ENCODE measurements at places on chromosomes 3 and 15. TPM values are rescaled to one million over a fixed set of nuclear protein-coding genes. Genes with fewer than 3 reads are reported as not detected.
A peak's percentile ranks its signal among the peaks of the same experiment; 100 is the strongest.

- no peak for DNase-seq
Measured at GRCh38 chr3:159926573-159926972, 62.1 kb upstream of the IL12A start.

DNA sequence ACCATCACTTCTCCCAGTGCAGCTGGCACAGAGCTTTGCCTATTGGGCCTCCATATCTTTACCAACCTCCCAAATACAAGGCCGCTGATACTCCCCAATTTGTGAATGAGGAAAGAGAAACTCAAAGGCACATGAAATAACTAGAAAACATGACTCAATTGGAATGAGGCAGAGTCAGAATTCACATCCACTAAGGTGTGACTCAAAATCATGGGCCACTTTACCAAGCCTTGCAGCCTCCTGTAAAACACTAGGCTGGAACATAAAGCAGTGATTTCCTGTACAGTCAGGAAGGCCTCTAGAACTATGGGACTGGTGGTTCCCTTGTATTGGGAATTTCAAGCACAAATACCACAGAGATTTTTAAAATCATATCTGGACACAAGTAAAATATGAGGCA is 128.6 kb downstream of the DCLK3 start:
- no peak for DNase-seq

DNA sequence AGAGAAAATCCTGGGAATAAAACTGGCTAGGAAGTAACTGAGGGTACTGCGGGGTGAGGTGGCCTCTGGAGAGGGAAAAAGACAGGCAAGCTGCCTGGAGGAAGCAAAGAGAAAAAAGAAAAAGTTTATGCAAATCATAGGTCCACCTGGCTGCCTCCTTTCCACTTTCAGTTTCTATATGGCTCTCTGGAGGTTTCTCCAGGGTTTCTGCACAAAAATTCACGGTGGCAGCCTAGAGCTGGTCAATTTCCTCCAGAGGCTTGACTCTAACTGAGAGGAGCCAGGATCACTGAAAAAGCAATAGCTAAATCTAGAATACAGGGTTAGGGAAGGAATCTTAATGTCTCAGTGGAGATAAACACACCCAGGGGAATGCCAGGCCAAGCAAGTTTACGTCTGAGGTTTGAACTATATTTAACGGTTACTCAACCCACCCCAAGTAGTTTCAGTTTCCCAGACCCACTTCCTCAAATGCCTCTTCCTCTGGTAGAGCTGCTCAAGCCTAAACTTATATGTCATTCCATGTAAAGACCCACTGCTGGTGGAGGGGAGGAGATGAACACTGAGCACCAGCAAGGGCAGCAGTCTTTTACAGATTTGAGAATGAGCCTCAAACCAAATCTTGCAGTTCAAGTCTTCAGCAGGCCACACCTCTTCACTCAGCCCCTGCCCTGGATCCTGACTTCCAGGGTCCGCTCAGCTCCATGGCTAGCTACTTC is 5.7 kb downstream of the LYSMD2 start:
- DNase-seq: no peak

- DNase-seq: no peak
Measured at GRCh38 chr15:64732156-64732860, 43.1 kb downstream of the RBPMS2 start.

DNA sequence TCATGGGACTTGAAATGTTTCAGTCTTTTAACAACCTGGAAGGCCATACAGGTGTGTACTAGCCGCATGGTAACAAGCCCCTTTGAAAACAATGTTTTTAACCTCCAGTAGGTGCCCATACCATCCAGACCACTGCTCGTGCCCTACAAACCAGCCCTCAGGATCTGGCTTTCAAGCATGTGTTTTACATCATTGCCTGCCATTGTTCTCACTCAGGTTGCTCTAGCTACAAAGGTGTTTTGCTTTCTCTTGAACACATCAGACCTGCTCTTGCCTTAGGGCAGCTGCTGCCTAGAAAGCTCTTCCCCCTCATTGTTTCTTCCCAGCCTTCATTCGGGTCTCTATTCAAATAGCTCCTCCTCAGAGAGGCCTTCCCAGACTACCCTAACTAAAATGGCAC is 32.3 kb upstream of the MAP3K13 start:
- no peak for DNase-seq

FOXB1 gene
- total RNA-seq: 2.1 TPM

RHOV gene
- total RNA-seq: 2.7 TPM

DNA sequence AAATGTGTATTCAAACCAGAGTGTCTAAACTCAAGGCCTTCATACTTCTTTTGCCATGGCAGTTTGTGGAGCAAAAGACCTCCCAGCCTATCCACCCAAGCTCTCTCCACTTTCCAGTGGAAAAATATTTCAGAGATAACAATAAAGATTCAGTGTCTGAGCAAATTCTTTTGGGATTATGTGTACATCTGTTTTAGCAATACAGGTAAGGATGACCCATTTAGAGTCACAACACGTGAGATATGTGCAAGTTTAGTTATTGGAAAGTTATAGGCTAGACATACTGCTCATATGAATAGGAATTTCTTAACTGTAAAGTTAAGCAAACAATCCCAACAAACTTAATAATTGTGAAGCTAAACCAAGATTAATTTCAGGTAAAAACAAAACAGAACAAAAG is 174.5 kb upstream of the LRIG1 start:
- no peak for DNase-seq

DNA sequence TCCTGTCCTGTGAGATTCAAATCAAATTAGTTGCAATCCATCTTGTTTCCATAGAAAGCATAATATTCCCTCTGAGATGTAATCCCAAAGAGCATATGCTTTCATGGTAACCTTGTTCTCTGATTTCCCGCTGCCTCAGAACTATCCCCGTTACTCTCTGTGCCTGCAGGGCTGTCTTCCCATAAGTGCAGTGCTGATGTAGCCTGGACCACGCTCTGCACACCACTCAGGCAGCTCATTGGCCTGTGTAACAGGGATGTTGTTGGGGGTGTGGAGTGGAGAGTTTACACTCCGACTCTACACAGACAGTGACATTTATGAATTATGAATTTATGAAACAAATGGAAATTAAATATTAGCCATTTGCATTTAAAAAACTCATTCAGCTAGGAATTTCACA is 33.6 kb upstream of the CNTN3 start:
- DNase-seq: no peak

DNA sequence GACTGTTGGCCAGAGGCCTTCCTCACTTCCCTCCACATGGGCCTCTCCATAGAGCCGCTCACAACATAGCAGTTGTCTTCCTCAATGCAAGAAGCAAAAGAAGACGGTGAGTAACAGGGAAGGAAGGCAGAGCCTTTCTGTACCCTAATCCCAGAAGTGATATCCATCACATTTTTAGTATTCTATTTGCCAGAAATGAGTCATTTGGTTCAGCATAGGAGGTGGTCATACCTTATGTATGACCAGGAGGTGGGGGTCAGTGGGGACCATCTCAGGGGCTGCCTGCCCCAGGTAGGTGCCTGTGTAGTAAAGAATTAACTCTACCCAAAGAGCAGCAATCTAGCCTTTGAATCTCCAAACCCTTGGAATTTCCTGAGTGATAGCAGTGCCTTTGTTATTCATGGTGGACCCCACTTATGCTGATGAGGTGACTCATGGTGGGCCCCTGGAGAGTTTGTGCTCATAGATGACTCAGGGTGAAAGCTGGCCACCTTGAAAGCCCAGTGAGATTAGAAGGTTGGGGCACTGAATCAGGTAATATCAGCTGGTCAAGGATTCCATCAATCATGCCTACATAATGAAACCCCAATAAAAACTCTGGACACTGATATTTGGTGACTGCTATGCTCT is 323.9 kb upstream of the IGF1R start:
- DNase-seq: no peak

VWA5B2 gene
- total RNA-seq: 0.50 TPM

DNA sequence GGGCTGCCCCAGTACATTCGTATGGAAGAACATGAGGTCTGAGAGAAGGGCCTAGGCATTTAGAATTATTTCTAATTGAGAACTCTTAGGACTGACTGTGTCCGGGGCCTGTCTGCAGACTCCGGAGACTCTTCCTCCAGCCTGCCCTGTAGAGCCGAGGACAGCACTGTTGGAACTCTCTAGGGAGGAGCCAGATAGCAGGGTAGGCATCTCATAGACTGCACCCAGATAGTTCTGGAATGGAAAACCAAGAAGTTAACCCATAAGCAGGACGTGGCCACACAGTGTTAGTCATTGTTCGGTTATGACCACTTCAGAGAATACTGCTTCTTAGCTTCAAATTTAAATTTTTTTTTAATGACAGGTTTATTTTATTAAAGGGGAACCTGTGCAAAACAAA is 59.5 kb downstream of the SNRK start:
- no peak for DNase-seq

DNA sequence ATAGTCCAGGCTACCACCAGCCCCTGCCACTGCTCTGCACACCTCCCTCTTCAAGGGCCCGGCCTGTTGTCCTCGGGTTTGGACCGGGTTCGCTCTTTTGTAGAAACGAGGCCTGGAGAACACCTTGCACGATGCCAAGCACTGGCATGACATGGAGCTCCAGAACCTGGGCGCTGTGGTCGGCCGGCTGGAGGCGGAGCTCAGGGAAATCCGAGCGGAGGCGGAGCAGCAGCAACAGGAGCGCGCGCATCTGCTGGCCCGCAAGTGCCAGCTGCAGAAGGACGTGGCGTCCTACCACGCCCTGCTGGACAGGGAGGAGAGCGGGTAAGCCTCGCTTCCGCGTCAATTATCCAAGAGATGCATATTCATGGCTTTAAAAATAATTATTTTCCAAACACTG is 72.4 kb downstream of the BFSP2 start:
- DNase-seq: peak; percentile 62

- DNase-seq: no peak
Measured at GRCh38 chr3:42063888-42064287, 27.3 kb upstream of the TRAK1 start.

SLC12A8 gene
- 13.7 TPM for total RNA-seq

FANCI gene
- total RNA-seq: 115 TPM

GRCh38 chr3:46846624-46847542 is 16.4 kb downstream of the MYL3 start:
- no peak for DNase-seq

- no peak for DNase-seq
Measured at GRCh38 chr3:114600571-114600970, 306.7 kb downstream of the TIGIT start.

CCDC71 gene
- 27.6 TPM for total RNA-seq

GRCh38 chr3:48695393-48695753 is 9.7 kb upstream of the NCKIPSD start:
- peak; percentile 82 for DNase-seq

TF gene
- 0.06 TPM for total RNA-seq

DNA sequence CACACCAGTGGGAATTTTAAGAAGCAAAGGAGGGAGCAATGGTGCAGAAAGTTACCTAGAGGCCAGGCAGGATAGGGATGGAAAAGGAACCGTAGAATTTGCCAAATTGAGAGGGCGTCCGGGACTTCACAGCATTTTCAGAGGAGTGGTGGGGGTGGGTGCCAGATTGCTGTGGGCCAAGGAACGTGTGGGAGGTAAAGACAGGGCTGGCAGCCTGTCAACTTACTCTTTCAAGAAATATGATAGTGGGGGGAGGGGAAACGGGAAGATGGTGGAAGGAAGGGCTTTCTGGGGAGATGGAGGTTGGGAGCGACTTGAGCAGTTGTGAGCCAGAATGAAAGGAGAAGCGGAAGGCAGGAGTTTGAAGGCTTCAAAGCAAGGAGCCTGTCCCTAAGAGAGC is 1.4 kb upstream of the SLC6A11 start:
- DNase-seq: no peak

DNA sequence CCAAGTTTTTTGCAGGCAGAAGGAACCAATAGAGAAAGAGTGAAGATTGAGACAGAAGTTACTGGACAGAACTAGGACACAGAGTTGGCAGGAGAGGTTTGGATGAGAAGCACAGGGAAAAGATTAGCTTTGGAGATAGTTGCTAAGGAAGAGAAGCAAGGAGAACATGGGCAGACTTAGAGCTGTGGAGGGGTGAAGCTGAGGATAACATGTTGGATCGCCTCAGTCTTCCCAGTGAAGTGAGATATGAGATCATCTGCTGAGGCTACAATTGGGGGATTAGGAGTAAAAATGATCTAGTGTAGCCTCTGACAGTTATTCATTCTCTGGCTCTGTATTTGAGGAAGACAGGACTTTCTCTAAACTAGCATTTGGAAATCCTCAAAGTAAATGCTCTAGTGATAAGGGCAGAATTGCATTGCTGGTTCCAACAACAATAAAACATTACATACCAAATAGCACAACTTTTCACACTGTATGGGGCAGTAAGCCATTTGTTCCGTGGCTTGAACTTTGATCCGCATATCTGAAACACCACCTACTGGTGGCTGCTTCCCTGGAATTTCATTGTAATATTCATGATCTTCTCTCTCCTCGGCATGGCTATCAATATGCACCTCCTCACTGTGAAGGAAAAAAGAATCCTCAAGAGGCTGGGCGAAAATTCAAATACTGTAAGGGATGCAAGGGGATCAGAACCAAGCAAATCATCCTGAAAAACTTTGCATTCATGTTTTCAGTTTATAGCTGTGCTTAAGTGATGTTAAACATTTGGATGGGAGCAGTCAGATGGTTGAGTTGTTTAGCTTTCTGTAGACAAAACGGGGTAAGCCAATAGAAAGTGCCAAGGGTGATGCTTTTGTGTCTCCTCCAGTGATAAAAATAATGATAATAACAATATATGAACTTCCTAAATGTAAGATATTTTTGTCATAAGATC is 22.2 kb upstream of the EID1 start:
- no peak for DNase-seq

ABI3BP gene
- not detected for total RNA-seq

IREB2 gene
- total RNA-seq: 103 TPM

KLF13 gene
- total RNA-seq: 33.4 TPM

DPPA4 gene
- 734 TPM for total RNA-seq

DNA sequence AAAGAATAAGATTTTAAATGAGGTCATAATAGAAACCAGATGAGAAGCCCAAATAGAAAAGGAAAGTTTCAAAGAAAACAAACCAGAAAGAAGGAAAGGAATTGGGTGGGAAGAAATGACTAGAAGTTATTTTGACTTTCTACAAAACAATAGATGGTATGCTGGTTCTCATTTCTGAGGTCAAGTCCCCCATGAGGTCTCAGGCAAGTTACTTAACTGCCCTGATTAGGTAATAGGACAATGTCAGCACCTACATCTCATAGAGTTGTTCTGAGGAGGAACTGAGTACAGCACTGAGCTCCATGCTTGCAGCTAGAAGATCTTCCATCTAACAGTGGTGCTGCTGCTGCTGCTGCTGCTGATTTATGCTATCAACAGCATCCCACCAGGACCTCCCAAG is 185.9 kb downstream of the ERC2 start:
- DNase-seq: no peak

PIGZ gene
- total RNA-seq: not detected

CHRNA5 gene
- 29.3 TPM for total RNA-seq

All from H1 (cell line).